ENCODE measurements at places on chromosomes 1 and 21.

DNA sequence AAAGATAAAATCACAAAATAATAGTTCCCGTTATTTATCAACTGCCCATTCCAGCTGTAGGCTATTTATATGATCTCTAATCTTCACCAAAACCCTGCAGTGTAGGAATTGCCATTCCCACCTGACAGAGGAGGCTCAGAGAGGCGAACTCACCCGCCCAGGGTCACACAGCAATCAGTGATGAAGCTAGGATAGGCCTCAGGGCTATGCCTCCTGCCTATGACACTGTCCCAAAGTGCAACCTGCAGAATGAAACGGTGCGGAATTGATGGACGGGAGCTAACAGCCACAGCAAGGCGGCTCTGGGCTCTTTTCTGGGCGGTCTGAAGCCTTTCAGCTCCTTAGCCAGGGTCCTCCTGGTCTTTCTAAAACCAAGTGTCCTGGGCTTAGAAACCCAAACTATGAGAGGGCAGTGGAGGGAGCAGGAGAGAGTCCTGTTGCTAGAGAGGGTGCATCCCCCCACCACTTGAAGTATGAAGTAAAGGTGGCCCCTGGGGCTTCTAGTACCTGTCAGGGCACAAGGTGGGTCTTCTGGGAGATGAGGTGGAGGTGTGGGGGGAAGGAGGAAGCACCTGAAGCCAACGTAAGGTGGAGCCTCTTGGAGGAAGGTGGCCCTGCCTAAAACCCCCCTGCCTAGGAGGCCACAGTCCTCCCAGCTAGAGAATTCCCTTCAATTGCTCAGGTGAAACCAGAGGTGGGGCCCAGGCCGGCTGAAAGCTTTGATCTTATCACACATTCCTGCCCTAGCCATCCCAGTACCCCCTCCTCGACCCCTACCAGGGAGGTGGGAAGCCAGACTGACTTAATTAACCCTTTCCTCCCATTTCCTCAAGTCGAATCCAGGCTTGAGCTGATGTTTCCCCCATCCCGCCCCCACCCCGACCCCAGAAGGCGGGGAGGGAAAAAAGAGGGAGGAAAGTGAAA lies 14.8 kb downstream of the HSPG2 start:
- DNase-seq = no peak

DNA sequence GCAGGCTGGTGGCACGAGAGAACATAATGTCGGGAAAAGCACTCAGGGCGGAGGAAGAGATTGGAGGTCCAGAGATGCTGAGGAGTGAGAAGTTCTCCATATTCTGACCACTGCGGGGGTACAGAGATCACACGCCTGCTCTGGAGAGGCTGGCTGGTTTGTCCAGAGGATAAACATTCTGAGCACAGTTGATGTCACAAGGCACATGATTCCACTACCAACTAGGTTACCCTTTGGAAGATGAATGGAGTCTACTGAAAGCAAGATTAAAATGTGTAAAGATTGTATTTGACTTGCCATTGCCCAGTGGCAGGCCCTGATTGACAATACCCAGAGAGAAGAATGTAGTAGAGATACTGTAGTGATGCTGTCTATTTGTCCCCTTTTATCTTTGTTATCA lies at the start of gene SPATA46:
SPATA46 (minus strand) TSS at position 164 of the 400 bp plus-strand sequence; CDS start at position 100, 64 bp downstream.
- no peak for DNase-seq

DNA sequence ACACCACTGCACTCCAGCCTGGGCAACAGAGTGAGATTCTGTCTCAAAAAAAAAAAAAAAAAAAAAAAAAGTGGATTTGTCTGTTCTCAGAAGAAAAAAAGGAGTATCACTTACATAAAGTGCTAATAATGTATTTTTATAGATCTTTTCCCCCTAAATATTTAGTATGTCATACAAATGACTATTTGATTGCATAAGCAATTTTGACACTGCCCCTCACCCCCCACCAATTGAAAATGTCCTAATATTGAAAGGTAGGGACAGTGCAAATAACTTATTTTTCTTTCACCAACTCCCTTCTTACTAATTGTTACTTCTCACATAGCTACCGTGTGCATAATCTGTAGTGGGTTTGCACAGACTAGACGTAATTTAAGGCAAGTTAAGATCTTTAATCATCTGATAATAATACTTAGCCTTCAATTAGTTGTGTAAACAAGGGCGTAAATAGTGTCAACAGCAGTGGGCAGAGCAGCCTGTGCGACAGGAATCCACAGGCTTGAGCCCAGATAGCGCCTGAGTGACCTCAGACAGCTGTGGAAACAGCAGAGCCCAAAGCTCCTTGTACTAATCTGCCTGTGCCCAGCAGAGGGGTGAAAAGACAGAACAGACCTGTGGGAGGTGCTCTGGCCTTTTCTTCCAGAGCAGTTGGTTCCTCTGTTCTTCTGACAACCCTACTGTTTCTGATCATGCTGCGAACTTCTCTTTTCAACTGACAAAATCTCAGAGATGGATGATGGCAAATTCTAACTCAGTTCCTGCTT lies 4.5 kb upstream of the IER5 start:
- DNase-seq = no peak

- no peak for DNase-seq
Measured at GRCh38 chr1:44086692-44087474, 31.7 kb upstream of the KLF17 start.

- peak; percentile 86 for DNase-seq
Measured at GRCh38 chr1:39102537-39103327, 76.6 kb downstream of the NDUFS5 start.

- DNase-seq = no peak
Measured at GRCh38 chr1:20662110-20662475, 924 bp upstream of the DDOST start.

DNA sequence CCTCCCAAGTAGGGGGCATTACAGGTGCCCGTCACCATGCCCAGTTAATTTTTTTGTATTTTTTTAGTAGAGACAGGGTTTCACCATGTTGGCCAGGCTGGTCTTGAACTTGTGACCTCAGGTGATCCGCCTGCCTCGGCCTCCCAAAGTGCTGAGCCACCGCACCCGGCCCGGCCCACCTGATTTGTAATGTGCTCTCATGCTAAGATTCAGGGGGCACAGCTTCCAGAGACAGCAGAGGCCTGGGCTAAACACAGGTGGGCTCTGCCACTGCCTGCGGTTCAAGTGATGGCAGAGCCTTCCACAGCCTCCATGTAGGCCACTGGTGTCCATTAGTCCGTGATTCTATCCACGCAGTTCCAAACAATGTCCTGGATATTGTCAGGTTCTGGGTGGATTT lies 98.4 kb downstream of the PDE9A start:
- no peak for DNase-seq

DNA sequence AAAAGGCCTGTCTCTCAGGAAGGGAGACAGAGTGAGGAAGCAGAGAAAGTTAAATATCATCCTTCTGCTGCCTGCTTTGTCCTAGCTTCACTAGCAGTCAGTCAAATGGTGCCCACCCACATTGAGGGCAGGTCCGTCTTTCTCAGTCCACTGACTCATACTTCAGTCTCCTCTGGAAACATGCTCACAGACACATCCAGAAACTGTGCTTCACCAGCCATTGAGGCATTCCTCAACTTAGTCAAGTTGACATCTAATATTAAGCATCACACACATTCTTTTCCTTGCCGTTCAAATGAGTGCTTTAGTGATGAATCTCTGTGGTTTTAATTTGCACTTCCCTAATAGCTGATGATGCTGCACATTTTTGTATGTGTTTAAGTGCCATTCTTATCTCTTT lies 777.8 kb upstream of the PRMT6 start:
- peak; percentile 28 for DNase-seq

- peak; percentile 26 for DNase-seq
Measured at GRCh38 chr1:231272880-231273279, 31.9 kb downstream of the GNPAT start.

- DNase-seq = no peak
Measured at GRCh38 chr1:41902664-41903063, 16.1 kb downstream of the HIVEP3 start.

DNA sequence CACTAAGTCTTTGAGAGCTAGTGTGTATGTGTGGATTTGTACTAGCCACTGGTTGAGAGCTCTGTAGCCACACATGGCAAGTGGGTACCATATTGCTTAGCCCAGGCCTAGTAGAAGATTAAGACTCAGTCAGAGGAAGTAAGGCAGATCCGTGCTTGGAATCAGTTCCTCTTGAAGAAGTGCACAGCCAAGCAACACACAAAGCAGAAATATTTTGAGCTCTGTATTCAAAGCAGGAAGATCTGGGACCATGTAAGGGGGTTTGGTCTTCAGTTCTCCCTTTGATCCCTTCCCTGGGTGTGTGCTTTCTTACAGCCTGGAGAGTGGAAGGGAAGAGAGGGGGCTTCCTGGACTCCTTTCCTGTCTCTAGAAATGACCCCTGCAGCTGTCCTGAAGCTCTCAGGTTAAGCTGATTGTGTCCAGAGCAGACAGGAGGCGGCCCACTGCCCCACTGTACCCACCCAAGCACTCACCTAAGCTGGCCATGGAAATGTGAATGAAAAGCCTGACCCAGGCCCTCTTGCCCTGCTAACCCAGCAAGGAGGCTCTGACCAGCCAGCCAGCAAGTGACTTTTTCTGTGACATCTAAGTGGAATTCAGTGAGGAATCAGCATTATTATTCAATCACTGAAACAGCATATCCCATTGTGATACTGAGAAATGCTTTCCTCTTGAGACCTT lies 3.6 kb downstream of the ETS2 start:
- DNase-seq = no peak

DNA sequence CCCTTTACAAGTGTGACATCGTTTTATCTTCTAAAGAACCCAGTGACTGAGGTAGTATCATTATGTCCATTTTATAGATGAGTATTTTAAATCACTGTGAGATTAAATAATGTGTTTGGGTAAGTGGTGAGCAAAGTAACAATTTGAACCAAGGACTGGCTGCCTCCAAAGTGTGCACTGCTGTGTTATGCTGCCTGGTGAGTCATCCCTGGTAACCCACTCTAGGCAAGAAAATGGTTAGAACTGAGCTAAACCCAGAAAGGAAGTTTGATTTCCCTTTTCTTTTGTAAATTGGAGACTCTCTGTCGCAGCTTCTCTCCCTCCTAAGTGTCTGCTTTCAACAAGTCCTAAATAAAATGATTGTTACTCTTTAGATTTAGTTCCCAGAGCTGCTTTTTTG lies 342.8 kb upstream of the KAZN start:
- peak; percentile 57 for DNase-seq

Measured in astrocyte of the hippocampus (primary cell).